ENCODE measurements at places on chromosomes 4 and X. TPM values are rescaled to one million over a fixed set of nuclear protein-coding genes. Genes with fewer than 3 reads are reported as not detected.

The LEF1 gene
- 18.4 TPM for total RNA-seq

The MTMR8 gene
- total RNA-seq = 3.3 TPM

GRCh38 chr4:25098964-25099891 is 61.0 kb downstream of the SEPSECS start:
- no peak overlapping the region for H3K4me3 ChIP-seq
- H3K36me3 ChIP-seq = no peaks in the 10 kb centered on the region
- H3K27me3 ChIP-seq = no peaks in the 10 kb centered on the region
- H3K27ac ChIP-seq = no peak overlapping the region
- no peaks in the 10 kb centered on the region for H3K4me1 ChIP-seq

DNA sequence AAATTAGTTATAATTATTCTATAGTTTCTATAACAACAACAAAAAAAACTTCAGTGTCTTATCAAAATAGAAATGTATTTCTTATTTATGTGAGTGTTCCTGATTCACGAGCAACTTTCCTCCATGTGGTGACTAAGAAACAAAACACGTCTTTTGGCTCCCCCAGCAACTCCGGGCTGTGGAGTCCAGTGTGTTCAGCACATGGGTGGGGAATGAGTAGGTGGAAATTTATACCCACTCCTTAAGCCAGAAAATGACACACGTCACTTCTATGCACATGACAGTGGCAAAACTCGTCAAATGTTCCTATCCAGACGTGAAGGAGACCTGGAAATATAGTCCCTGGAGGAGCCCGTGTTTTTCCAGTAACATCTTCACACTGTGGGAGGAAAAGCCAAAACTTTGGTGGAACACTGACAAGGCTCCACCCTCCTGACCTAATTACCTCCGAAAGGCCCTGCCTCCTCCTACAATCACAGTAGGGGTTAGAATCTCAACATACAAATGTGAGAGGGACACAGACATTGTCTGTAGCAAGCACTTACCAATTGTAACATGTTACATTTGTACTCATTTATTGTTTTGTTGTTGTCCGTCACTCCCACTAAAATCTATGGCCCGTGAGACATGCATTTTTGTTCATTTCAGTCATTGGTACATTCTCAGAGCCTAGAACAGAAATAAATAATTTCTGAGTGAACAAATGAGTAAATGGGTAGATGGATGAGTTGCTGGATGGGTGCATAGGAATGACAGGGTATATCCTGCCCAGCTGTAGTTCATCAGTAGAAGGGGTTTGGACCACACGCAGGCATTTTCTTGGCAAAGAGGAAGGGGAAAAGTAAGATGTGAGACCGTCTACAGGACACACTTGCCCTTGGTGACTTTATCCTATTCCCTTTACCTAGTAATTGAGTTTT is 605.8 kb upstream of the TENM3 start:
- no peak overlapping the region for H3K27ac ChIP-seq
- no peak overlapping the region for H3K4me3 ChIP-seq
- no peaks in the 10 kb centered on the region for H3K4me1 ChIP-seq

DNA sequence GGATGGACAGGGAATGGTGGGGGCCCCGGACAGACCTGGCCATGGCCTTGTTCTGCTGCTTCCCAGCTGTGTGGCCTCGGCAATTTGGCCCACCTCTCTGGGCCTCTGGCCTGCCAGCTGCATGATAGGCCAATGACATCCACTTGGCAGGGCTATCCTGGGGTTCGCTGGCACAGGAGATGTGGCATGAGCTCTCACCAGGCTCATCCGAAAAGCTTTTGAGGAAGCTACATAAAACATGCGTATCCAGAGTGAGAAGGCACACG is 18.1 kb downstream of the SH3TC1 start:
- peaks cover 9% of the 10 kb centered on the region for H3K4me1 ChIP-seq
- H3K27me3 ChIP-seq = no peaks in the 10 kb centered on the region
- no peak for DNase-seq
- H3K36me3 ChIP-seq = peaks cover 5% of the 10 kb centered on the region
- no peak overlapping the region for H3K4me3 ChIP-seq
- H3K27ac ChIP-seq = no peak overlapping the region
